ENCODE measurements at places on chromosomes 16 and 17.

DNA sequence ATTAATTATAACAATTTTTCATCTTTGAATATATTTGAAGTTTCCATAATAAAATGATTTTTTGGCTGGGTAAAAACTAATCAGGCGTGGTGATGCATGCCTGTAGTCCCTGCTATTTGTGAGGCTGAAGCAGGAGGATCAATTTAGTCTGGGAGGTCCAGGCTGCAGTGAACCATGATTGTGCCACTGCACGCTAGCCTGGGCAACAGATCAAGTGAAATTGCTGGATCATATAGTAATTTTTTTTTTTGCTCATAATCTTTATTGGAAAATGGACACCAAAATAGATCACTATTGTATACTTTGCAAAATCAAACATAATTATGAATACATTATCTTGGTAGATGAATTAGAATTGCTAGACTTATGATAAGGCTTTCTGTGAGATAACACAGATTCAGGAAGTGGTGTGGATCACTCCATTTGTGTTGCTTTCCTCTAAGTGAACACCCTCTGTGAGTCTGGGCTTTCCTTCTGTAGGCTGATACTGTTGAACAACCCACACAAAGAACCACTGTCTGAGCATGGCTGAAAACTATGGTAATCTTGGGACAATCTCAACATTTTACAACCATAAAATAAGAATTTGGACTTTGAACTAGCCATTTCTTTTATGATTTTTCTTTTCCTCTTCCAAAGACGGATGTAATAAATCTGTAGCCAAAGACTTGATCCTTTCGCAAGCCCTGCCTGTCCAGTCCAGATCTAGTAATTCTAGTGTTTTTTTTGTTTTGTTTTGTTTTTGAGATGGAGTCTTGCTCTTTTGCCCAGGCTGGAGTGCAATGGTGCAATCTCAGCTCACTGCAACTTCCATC lies 5.6 kb upstream of the ST3GAL2 start:
- H3K27me3 ChIP-seq: no peaks in the 10 kb centered on the region
- no peak overlapping the region for H3K4me3 ChIP-seq
- H3K27ac ChIP-seq: no peak overlapping the region
- H3K36me3 ChIP-seq: peaks cover 1% of the 10 kb centered on the region
- peaks cover 13% of the 10 kb centered on the region for H3K4me1 ChIP-seq

DNA sequence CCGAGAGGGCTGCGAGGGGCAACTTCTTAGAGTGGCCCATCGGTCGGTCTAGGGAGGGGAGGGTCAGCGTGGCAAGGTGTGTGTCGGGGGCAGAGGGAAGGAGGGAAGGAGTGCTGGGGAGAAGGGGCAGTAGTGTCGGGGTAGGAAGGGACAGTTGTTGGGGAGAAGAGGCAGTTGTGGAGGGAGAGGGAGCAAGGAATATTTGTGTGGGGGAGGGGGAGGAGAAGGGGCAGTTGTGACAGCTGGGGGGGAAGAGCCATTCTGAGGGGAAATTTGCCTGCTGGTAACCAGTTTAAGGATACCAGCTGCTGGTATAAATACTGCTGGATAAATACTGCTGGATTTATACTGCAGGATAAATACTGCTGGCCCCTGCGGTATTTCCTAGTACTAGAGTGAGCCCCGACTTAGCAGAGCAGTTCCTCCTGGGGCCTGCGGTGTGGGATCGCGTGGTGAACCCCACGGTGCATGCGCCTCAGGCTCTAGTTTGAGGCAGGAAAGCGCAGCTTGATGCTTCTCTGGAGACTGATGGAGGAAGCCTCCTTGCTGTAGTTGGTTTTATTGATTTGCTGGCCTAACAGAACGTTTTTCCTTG lies 309 bp downstream of the DNAH2 start:
- H3K4me1 ChIP-seq: peaks cover 27% of the 10 kb centered on the region
- no peaks in the 10 kb centered on the region for H3K36me3 ChIP-seq
- H3K4me3 ChIP-seq: peak overlapping the region; percentile 87
- no peak for DNase-seq

DNA sequence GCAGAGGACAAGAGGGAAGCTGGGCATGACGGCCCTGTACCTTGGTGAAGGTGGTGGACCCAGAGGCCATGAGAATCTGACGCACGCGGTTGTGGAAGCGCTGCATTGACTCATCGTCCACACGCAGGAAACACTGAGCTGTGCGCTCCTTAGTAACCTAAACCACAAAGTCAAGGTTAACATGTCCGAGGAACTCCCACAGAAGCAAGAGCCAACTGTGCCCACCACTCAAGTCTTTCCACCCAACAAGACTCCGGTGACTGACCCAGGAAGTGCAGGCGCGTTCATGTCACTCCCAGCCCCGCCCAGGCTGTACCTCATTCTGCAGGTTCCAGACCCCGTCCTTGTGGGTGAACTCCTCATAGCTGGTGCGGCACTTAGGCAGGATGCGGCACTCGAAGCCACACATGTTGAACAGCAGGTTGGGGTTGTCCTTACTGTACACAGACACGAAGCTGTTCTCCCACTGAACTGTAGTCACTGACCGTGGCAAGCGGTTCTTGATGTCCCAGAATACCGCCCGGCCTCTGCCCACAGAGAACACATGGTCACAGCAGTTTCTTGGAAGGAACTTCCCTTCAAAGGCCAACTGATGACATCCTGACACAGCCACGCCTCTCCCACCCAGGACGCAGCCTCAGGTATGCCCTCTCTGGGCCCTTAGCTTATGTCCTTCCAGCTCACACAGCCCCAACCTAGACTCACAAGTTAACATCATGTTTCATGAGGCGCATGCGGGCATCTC lies 11.5 kb downstream of the PRPF8 start:
- H3K4me1 ChIP-seq: no peaks in the 10 kb centered on the region
- no peak for DNase-seq
- H3K4me3 ChIP-seq: no peak overlapping the region
- no peak overlapping the region for H3K27ac ChIP-seq
- no peaks in the 10 kb centered on the region for H3K27me3 ChIP-seq

DNA sequence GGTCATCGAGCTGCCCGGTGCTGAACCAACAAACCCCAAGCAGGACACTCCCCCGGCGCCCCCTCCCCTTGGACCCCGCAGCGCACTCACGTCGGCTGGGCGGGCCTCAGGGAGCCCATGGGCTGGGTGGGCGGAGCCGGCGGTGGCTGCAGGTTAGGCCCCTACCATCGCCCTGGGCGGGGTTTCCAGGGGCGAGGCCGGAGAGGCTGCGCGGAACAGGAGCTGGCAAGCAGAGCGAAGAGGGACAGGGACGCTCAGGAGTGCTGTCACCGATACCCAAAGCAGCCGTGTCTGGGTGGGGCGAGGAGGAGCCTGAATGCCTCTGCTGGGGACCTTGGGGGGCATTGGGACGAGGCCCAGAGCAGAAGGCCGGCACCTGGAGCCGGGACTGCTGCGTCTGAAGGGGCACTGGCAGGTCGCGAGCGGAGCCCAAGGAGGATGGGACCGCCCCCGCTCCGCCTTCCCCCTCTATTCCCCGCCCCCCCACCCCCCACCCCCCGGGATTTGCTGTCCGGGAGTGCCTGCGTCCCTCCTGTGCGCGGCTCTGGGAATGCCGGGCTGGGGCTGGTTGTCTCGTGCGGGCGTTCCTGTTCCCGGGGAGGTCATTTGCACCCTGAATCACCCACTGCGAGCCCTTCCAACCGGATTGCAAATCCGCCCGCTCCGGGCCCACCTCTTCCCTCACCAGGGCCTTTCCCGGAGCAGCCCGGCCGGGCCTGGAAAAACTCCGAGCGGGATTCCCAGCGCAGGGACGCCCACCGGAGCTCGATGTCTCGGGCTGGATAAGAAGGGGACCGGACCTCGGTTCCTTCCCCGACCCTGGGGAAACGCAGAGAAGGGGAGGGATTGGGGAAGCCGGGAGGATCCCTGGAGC lies 902 bp downstream of the ARHGAP27 start:
- no peak overlapping the region for H3K27ac ChIP-seq
- peaks cover 51% of the 10 kb centered on the region for H3K27me3 ChIP-seq
- no peaks in the 10 kb centered on the region for H3K36me3 ChIP-seq

DNA sequence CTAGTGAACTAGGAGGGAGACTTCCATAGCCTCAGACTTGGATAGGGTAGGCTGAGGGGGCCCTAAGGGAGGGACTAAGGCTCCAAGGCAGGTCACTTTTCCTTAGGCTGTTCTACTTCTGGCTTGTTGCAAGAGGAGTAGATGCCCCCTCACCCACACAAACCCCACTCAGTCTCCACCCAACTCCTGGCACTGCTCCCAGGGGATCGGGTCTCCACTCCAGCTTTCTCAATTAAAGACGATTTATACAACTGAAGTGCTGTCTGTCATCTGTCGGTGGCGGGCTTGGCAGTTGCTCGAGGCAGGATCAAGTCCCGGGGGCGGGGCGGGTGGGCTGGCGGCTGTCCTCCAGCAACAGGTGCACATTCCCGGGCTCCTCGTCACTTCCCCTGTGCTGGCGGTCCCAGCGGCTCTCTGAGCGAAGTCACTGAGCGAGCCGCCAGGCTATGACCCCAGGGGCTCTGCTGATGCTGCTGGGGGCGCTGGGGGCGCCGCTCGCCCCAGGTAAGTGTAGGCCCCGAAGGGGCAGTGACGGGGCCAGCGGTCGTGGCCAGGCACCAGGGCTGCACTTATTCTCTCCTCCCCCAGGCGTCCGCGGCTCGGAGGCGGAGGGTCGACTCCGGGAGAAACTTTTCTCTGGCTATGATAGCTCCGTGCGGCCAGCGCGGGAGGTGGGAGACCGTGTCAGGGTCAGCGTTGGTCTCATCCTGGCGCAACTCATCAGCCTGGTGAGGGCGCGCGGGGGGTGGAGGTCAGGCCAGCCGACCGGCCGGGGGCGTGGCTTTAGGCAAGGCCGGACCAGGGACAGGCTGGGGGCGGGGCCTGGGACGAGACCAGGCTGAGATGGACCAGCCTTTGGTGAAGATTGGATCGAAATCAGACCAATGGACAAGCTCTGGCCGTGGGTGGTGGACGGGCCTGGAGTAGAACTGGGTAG lies at the start of gene CHRNB1:
Gene CHRNB1, plus strand, starts transcription at position 380 of the 937 bp plus-strand sequence. Its CDS starts 67 bp downstream, at position 447.
- H3K27ac ChIP-seq: peak within 1 kb of the TSS; percentile 94
- DNase-seq: peak; percentile 73
- H3K4me3 ChIP-seq: peak within 1 kb of the TSS; percentile 84
- peaks cover 5% of the 10 kb centered on the region for H3K36me3 ChIP-seq

All from progenitor cell of endocrine pancreas (in vitro differentiated cells).